Spinal cord (tissue), 10 donors: ENCODE measurements at places on chromosomes 7 and 10. TPM values are rescaled to one million over a fixed set of nuclear protein-coding genes. Genes with fewer than 3 reads are reported as not detected.
A peak's percentile ranks its signal among the peaks of the same experiment; 100 is the strongest.

- DNase-seq: no peak
Measured at GRCh38 chr7:11613292-11613930, 218.6 kb downstream of the THSD7A start.

GRCh38 chr10:15387021-15387420 is 15.9 kb upstream of the FAM171A1 start:
- DNase-seq: no peak

- no peak for DNase-seq
Measured at GRCh38 chr7:50645186-50645585, 80.0 kb upstream of the DDC start.

DNA sequence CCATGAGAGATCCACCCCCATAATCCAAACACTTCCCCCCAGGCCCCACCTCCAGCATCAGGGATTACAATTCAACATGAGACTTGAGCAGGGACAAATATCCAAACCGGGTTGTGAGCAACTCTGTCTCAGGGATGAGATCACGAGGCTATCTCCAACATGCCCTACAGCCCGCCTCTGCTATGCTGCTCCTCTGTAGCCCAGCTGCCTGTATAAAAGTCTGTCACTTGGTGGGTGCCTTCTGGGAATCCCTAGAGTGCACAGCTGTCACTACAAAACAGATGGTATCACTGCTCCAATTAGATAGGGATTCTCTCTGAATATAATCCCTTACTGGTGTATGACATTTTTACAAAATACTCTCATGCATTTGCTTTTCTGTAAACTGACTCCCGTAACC is 114.9 kb upstream of the NANOS1 start:
- DNase-seq: peak; percentile 55

GRCh38 chr10:86218160-86218559 is 148.4 kb downstream of the GRID1 start:
- no peak for DNase-seq

Gene CRTAC1
- total RNA-seq: 35.0 TPM

Gene PILRA
- 4.3 TPM for total RNA-seq

DNA sequence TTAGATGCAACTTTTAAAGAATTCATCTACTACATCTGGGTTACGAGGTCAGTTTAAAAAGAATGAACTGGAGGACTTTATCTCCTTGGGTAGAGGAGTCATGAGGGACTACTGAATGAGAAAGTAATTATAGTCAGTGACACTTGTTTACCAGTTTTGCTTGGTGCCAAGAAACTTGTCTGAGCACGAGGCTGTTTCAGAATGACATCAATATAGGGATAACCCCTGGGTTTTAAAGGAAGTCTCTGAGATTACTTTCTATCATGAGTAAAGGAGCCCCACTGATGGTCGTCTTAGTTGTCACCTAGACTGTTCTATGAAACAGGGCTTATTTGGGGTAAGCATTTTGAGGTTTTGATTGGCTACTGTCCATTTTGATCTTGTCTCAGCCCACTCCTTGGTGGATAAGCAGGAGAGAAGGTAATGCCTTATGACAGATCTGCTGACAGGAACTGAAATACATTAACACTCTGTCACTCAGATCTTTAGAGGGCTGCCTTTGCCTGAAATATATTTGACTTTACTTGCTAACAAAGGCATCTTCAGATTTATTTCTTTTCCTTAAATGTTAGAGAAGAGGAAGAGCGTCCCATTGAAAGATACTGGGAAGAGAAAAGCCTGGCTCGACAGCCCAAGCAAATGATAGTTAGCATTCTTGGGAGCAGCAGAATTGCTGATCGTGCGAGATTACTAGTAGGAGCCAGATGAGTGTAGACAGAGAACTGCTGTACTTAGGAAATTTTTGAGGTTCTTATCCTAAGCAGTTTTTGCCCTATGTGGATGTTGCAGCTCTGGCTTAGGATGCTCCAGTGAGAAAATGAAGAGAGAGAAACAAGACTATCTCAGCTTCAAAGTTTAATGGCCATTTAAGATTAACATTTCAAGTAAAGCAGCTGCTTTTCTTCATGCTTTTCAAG is 299.2 kb upstream of the LRGUK start:
- DNase-seq: no peak

- no peak for DNase-seq
Measured at GRCh38 chr7:106795084-106795876, 69.8 kb upstream of the PIK3CG start.

Gene CRCP
- total RNA-seq: 35.9 TPM

- no peak for DNase-seq
Measured at GRCh38 chr10:77578583-77579227, 58.9 kb downstream of the KCNMA1 start.

DNA sequence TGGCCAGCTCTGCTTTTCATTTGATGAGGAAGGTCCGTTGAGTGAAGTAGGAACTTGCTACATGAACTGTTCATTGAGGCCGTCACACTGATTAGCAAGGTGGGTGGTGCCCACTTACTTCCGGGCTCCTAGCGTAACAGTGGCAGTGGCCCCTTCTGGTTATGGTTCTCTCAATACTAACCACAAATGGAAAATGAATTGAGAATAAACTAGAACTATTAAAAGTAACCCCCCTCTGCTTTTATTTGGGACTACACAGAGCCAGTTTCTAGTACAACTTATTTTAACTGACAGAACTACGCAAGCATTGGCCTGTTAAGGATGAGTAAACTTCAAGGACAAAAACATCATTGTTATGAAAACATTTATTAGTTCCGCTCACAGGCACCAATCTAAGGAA is 519.1 kb downstream of the INHBA start:
- DNase-seq: no peak

Gene RPA3
- total RNA-seq: 34.0 TPM

DNA sequence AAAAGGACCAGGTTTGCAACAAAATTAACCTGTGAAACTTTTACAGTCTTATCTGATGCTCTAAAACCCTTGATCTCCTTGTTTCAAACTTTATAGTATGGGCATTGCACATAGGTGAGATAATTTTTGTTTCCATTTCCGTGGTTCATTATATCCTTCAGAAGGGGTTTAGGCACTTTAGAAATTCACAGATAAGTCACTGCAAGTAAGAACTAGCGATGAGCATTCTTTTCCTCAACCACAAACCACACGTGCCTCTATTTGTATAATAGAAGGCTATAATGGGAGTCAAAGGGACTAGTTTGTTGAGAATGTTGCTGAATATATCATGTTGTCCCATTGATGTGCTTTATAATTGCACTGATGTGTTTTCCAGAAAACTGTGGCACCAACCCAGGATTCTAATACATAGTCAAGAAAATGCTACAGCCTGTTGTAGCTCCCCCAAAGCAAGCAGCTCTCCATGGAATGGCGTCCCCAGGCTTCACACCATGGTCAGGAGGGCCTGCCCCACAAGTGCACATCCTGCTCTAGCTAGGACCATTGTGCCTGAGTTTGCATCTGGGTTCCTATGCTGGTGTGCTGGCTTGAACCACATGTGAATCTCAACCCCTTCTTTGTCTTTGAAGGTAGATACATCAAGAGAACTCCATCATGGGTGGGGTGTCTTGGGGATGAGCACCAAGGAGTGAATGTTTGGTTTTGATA is 14.0 kb upstream of the ATXN7L1 start:
- DNase-seq: no peak

DNA sequence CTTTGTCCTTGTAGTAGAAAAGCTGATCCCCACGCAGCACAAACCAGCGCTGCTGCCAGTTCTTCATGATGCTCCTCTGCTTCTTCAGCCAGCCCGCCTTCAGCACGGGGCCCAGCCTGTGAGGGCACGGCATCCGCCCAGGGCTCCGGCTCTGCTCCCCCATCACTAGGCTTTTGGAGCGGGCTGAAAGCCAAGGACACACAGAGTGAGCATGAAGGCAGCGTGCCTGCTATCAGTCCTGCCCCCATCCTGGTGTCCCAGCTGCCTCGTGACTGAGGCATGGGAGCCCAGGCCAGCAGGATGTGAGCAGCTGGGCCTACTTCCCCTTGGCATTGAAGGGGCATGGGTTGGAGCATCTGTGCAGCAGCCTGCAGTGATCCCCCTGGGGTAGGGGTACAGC is 21.9 kb downstream of the ARHGAP22 start:
- no peak for DNase-seq

GRCh38 chr7:148385009-148385682 is 205.4 kb upstream of the C7orf33 start:
- no peak for DNase-seq

GRCh38 chr10:33037726-33038125 is 79.7 kb upstream of the ITGB1 start:
- no peak for DNase-seq

- DNase-seq: no peak
Measured at GRCh38 chr10:12681252-12681651, 320.3 kb downstream of the CCDC3 start.

DNA sequence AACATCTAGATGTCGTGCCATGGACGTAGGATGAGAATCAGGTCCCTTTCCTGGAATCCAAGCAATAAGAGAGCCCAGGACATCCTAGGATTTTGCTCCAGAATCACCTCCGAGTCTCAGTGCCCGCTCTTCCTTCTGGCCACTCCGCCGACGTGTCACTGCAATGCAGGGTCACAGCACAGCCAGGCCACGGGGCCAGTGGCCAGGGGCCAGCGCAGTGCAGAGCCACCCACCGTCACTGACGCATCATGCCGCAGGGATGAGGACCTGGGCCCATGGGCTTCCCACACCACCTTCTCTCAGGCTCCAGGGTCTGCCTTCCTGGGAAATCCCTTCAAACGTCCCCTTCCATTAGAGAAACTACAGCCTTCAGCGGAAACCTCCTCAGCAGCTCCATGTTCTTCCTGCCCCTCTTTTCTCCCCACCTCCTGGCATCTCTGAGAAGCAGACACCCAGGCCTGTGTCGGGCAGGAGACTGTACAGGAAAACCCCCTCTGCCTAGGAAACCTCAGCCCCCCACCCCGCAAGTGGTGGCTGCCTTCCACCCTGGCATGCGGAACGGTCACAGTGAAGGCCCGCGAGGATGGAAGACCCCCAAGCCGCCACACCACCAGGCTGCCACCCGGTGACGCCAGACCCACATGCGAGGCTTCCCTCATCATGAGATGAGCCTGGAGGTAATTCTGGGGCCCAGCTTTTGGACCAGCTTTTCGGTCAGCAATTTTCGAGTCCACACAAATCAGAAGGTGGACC is 32.1 kb downstream of the STK32C start:
- DNase-seq: no peak

GRCh38 chr7:42545049-42545724 is 308.2 kb upstream of the GLI3 start:
- no peak for DNase-seq

- no peak for DNase-seq
Measured at GRCh38 chr10:47330366-47330765, 8.1 kb downstream of the GDF2 start.

- DNase-seq: no peak
Measured at GRCh38 chr10:36170943-36171501, 528.9 kb upstream of the FZD8 start.

GRCh38 chr7:32062150-32062549 is 8.1 kb downstream of the PDE1C start:
- peak; percentile 44 for DNase-seq

Gene PFKP
- 76.4 TPM for total RNA-seq

DNA sequence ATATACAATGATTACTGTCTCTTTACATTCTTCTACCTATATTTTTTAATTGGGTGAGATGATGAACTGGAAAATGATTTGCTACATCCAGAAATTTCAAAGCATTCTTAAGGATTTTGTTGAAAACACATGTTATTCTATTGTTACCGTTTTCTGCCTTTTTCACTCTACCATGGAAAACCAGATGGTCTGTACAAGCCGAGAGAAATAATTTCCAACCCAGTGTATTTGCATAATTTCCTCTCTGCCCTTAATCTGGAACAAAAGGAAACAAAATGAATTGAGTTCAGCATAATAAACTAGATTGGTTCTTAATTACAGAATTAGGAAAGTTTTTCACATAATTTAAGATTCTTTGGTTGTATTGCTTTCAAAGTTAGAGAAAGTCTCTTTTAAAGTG is 211.2 kb downstream of the CACNB2 start:
- DNase-seq: peak; percentile 38

- peak; percentile 85 for DNase-seq
Measured at GRCh38 chr10:102643336-102644065, 778 bp upstream of the TRIM8 start.

DNA sequence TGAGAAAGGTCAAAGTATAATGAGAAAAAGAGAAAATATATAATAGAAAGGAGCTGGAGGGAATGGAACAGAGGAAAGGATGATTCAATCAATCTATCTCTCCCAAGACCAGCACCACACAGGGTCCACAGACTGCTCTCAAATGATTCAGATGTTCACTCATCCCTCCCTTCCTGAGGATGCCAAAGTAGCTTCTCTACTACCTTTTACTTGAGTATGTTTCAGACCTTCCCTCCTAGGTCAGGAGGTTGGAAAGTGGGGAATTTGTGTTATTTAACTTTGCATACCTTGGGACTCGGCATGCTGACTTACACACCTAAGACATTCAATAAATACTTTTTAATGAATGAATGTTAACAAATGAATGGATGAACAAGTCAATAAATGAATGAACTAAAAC is 30.6 kb downstream of the CPVL start:
- no peak for DNase-seq

Gene SNX8
- total RNA-seq: 12.2 TPM

Gene CALHM1
- 0.20 TPM for total RNA-seq

DNA sequence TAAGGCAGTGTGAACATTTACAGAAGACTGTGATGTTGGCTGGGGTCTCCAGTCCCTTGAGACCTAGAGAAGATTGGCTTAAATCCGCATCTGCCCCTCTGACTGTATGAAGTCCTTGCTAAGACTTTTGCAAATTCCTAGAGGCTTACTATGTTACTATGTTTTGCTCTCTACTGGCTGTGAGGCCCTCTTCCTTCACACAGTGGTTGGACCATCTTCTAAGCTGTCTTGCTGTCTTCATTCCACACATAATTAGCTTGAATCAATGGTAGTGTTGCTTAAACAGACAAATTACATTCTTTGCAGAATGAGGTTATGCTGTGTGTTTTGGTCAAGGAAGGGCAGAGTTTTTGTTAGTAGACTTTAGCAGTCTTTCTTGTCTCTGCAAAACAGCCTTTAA is 658.0 kb downstream of the TYW1 start:
- no peak for DNase-seq

- DNase-seq: no peak
Measured at GRCh38 chr7:74708569-74709275, 51.2 kb downstream of the GTF2I start.

- no peak for DNase-seq
Measured at GRCh38 chr7:128059143-128059988, 28.1 kb upstream of the LRRC4 start.

DNA sequence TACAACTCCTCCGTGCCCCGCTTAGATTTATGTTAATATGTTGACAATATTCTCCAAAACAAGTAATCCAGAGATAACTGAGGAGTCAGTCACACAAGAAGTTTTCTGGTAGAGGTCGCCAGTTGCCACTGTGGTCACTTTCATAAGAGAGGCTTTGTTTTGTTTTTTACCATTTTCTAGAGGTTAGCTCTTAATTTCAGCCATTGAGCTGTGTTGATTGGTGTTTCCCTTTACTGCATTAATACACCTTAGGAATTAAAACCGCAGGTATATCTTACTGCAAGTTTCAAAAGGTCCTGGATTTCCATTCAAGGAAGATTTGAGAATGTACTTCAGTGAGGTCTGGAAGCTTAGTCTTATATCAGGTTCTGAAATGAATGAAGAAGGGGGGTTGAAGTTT is 3.5 kb downstream of the BMI1 start:
- DNase-seq: no peak

GRCh38 chr10:82827901-82828300 is 952.9 kb downstream of the NRG3 start:
- no peak for DNase-seq

- DNase-seq: no peak
Measured at GRCh38 chr10:66180021-66180420, 745.8 kb upstream of the LRRTM3 start.

Gene SFRP5
- total RNA-seq: 6.7 TPM
